ENCODE measurements at places on chromosomes 7 and 10.

- no peak for DNase-seq
Measured at GRCh38 chr7:156776527-156776926, 116.5 kb downstream of the LMBR1 start.

- DNase-seq: no peak
Measured at GRCh38 chr7:126698446-126698845, 554.3 kb downstream of the GRM8 start.

DNA sequence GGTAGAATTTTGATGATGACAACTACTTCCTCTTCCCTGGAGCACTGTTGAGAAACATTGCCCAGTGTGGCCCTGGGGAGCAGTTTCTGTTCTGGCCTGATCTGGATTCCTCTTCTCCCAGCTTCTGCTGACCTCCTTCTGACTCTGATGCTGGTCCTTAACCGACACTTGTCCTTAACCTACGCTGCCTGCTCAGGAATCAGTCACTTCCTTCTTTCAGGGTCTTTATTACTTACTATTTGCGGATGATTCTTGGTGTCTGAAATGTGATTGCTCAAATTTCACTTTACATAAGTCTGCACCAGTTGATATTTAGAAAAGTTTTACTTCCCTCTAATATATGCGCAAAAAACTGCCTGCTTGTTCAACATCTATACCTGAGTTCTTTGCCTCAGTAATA, 164.1 kb downstream of the PTEN start:
- no peak for DNase-seq

DNA sequence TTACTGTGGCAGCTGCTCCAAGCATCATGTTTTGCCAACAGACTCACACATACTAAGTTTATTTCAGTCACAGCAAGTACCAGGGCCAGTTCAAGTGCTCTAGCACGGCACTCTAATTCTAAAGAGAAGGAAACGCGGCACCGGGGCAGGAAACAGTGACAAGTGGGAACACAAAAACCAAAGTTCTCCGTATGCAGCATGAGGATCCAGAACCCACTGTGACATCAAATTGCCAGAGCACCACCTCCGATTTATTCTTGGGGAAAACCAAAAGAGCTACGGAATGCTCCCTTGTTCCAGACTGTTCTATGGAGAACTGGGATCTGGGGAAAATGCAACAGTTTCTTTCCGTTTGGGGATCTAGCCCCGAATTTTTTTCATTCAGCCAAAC, 448 bp upstream of the PTER start:
- DNase-seq: peak; percentile 1

GRCh38 chr10:85420501-85421191, 945.9 kb downstream of the GRID1 start:
- no peak for DNase-seq

GRCh38 chr7:109343678-109344077, 774.0 kb downstream of the DNAJB9 start:
- no peak for DNase-seq

GRCh38 chr10:3397231-3397630, 224.6 kb upstream of the PITRM1 start:
- no peak for DNase-seq
